ENCODE measurements at places on chromosomes 12 and 14.

- no peak for DNase-seq
These were observed 117.1 kb upstream of the NCOR2 start for GRCh38 chr12:124684496-124684895.

- no peak for DNase-seq
These were observed 21.1 kb downstream of the OR10G3 start for GRCh38 chr14:21558703-21559170.

- no peak for DNase-seq
These were observed 3.3 kb downstream of the BTG1 start for GRCh38 chr12:92142251-92142926.

DNA sequence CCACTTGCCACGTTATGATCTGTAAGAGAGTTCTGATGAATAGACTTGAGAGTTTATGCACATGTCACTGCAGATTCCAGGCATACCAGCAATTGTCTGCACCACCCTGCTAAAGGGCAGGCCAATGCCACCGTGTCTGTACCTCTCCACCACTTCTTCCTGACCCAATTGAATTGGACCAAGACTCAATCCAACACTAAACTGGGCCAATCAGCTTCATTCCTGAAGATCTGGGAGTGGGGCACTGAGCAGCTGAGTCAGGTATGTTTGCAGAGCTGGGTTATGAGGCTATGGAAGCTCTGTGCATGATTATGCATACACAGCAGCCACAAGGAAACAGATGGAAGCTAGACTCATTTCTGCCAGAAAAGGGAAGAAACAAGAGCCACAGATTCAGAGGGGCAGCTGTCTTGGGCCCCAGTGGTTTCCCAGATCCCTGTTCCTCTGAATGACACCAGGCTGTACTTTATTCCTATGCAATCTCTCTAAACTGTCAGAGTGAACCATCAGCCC, 28.0 kb downstream of the DAO start:
- DNase-seq, result no peak

DNA sequence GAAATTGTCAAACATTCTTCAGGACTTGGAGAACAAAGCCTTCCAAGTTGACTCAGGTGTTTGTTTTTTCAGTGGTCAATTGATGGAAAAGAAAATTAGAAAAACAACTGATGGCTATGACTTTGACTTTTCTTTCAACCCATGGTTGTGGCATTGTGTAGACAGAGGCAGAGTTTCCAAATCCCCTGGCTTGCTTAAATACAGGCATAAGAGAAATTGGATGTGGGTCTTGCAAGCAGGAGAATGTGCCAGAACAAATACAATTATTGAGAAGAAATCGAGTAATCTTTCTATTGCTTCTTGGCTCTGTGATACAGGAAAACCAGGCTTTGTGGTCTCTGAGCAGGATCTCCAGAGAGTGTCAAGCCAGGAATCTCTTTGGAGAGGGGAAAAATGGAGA, 40.9 kb upstream of the FRMD6 start:
- DNase-seq, result no peak

DNA sequence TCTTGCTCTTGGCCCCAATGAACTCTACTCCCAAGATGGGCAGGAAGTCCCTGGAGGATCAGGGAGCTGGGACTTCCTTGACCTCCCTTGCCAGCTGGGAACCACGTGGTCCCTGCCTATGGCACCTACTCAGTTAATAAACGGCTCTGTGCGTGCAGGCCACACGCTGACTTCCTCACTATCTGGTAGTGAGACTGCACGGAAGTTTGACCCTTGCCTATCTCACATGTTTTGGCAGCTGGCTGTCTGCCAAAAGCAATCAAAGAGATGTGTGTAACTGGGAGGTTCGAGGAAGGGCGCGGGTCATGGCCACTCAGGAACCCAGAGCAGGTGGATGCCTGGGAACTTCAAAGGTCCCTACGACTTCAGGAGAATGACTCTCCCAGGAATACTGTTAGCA, 57.9 kb downstream of the RFLNA start:
- DNase-seq, result no peak

GRCh38 chr12:76183459-76184186, 99.1 kb upstream of the NAP1L1 start:
- peak; percentile 10 for DNase-seq

Measured in CD4-positive, alpha-beta T cell treated with Interleukin-12 subunit alpha and Interleukin-12 subunit beta, for 1 hour (primary cell).